Cortex of kidney (tissue), 1 donor: ENCODE measurements at places on chromosomes 6 and 20.

DNA sequence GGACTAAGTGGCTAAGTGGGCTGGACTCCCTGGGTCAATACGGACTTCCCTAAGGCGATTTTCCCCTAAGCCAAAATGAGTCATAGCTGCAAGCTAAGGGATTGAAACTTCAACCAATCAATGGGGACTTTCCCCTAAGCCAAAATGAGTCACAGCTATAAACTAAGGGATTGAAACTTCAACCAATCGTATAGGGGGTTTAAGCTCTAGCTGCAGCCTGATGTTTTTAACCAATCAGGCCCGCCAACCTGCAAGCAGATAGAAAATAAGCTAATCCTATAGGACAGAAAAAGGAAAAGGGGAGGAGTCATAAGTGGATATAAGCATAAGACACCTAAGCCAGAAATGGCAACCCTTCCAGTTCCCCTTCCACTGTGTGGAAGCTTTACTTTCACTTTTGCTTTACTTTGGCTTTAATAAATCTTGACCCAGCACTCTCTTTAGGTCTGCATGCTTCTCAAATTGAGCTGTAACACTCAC lies 655.0 kb upstream of the HS3ST5 start:
- no peak for DNase-seq

- no peak for DNase-seq
Measured at GRCh38 chr20:15491575-15491974, 1081.7 kb downstream of the KIF16B start.

DNA sequence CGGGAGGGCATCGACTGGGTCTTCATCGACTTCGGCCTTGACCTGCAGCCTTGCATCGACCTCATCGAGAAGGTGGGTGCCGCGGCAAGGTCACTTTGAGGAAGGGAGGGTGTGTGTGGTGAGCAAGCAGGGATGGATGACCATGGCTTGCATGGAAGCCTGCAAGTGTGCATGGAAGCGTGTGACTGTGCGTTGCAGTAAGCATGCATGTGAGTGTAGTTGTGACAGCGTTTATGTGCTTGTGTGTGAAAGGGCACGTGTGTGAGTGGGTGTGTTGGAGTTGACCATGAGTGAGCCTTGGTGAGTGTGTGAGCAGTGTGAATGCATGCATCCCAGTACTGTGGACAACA lies 32.5 kb downstream of the MYH7B start:
- no peak for DNase-seq

GRCh38 chr6:31877651-31878161 lies 1.1 kb downstream of the SLC44A4 start:
- DNase-seq: no peak

DNA sequence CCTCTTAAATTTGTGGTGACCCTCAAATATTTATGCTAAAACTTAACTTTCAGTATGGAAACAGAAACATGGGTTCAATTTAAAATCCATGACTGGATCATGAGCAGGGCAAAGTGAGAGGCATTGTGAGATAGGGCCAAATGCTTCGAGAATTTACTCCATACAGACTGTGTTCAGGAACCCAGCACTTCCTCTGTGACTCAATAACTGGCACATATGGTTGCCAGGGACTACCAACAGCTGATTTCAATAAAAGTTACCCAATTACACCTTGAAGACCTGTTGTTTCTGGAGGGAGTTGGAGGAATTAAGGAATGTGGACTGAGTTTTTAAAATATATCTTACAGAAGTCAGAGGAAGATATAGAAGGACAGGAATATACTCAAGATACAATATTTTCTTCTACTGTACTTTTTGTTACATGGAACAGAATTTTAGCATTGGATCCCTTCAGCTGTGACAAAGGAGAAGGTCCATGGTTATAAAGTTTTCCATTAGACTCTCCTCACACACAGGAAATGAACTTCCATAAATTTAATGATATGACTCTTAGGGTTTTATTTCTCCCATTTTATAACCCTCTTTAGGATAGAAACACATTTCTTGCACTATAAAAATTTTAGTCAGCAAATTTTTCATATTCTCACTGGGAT lies 258.5 kb downstream of the KHDC1L start:
- DNase-seq: no peak

DNA sequence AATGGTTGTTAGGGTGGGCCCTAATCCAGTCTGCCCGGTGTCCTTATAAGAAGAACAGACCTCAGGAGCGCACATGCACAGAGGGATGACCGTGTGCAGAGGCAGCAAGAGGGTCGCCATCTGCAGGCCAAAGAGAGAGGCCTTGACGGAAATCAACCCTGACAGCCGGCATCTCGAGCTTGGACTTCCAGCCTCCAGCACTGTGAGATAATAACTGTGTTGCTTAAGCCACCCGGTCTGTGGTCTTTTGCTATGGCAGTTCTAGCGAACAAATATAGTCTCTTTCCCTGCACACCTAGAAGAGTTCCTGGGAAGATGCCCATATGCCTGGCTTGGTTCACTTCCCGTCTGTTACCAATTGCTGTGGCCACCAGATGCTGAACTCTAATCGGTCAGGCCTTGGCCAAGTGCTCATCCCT lies 35.3 kb upstream of the PTGIS start:
- no peak for DNase-seq

- DNase-seq: no peak
Measured at GRCh38 chr20:43508106-43508505, 609 bp downstream of the L3MBTL1 start.

DNA sequence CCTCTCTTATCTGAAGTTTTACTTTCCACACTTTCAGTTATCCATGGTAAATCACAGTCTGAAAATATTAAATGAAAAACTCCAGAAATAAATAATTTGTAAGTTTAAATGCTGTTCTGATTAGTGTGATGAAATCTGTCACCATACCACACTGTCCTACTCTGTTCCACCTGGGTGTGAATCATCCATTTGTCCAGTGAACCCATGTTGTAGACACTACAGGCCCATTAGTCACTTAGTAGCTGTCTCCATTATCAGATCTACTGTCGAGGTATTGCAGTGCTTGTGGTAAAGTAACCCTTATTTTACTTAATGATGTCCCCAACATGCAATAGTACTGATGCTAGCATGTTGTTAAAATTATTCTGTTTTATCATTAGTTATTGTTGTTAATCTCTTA lies 29.2 kb upstream of the MMS22L start:
- no peak for DNase-seq

DNA sequence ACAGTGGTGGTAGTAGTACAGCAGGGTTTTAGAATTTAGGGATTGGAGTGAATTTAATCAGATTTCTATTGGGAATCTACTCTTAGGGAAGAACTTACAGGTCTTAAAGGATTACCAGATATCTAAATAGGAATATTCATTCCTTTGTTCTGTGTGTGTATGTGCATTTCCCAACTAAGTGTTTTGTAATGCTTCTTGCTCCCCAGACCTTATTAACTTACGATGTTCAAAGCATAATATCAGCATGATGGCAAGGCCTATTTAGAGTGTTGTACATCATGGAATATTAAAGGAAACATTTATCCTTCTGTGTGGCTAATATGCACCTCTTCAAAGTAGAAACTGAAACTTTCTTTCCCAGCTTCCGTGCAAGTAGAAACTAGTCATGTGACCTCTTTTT lies 133.9 kb downstream of the EPM2A start:
- DNase-seq: no peak

DNA sequence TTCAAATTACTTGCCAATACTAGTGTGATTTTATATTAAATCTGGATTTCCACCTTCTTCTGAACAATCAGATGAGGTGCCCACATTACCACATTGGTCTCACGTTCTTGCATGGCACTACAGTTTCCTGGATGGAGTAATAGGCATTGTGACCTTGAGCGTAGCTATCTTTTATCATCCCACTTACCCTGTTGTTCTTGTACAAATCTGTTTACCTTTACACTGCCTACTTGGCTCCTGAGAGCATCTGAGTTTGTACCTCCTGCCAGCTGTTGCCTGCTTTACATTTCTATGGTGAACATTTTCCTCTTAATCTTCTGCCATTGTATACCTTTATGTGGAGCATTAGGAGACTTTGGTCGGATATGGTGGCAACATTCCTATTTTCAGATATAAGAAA lies 90.7 kb downstream of the AKAP7 start:
- DNase-seq: no peak

DNA sequence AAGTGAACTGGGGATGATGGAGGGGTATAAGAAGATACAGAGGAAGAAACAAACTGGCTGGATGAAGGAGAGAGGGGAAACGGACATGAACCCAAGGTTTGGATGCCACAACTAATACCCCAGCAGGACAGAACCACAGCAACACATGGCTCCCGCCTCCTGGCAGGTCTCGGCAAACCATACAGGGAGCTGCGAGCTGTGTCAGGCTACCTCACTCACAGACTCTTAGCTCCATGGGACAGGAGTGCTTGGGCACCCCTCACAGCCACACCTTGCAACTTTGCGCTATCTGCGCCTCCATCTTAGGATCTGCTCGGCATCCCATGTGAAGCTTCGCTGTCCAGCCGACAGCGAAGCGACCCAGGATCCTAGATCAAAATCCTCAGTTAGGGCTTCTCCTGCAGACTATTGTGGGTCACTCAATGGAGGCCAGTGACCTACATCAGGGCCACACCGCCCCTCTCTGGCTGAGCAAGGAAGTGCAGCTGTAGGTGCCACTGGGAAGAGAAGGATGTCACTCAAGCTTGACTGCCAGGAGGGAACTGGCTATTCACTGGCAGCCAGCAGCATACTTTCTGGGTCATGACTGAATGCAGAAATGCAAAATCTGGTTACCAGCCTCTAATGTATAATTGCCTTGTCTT lies 174.4 kb upstream of the RIN2 start:
- DNase-seq: no peak

DNA sequence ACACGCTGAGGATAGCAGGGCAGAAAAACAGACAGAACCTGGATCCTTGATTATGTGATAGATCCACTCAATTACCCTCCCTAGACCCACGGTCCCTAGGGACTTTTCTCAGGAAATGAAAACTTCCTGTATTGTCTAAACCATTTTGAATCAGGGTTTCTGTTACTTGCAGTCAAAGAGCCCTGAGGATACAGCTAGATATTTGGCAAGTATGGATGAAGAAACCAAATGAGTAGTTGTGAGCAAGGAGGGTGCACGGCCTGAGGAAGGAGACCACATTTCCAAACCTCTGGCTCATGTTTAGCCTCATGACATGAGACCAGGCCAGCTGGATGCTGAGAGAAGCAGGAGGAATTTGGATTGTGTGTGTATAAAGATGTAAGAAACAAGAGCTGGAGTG lies 91.6 kb downstream of the MRPL14 start:
- DNase-seq: no peak

DNA sequence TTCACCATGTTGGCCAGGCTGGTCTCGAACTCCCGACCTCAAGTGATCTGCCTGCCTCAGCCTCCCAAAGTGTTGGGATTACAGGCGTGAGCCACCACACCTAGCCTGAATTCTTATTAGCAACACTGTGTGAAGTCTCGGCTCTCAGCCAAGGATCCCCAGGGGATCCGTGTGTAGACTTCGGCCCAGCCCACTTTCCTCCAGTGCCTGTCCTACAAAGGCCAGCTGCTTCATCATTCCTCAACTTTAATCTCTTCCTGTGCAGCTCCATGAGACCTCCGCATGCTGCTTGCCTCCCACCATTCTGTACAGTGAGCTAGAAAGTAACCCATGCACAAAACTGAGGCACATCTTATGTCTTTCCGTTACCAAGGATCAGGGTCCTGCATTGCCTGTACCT lies 71.8 kb downstream of the SAMD3 start:
- DNase-seq: no peak

DNA sequence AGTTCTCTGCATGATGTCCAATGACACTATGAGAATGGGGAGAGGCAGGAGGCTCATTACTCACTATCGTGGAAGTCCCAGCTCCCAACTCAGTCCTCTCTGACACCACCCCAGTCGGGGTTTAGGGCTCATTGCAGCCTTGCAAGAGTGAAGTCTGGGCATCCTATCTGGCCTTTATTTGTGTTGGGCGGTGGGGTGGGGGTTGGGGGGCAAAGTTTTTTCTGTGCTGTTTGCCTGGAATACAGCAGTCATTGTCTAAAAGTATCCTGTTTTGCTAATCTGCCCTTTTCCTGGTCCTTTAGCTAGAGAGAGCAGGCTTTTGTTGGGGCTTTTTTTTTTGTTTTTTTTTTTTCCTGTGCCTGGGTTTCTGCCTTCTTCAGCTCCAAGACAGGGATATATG lies 174.2 kb downstream of the MYLK4 start:
- no peak for DNase-seq

GRCh38 chr6:131967948-131968347 lies 16.8 kb upstream of the CCN2 start:
- no peak for DNase-seq

- DNase-seq: no peak
Measured at GRCh38 chr20:14830899-14831298, 493.5 kb upstream of the FLRT3 start.

GRCh38 chr20:38748861-38749149 lies 545 bp downstream of the ACTR5 start:
- DNase-seq: no peak

- DNase-seq: no peak
Measured at GRCh38 chr6:170046791-170047626, 243.9 kb downstream of the DLL1 start.

DNA sequence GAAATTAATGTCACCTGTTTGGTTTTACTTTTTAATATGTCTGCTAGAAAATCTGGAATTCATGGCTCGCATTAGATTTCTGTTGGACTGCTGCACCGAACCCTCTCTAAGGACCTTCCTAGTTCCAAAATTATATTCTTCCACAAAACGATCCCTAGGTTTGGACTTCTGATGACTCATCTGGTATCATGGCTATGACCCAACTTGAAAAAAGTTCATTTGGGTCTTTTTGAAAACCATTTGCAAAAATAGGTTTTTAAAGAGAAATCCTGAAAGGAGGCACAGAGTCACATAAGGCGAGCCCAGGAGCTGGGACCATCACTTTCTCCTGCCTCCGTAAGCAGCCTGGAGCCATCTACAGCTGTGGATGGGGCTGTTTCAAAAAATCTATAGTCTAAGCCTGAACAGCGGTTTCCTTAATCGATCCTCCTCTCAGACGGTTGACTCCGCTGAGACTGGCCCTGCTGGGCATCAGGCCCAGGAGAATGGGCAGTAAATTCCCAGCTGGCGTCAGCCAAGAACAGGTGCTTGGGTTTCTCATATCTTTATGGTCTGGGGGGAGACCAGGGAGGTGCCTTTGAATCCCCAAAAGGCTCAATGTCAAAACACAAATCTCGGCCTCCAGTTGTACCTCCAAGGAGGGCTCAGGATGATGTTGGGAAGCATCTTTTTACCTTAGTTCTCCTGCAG lies 44.6 kb downstream of the SLC24A3 start:
- DNase-seq: no peak

DNA sequence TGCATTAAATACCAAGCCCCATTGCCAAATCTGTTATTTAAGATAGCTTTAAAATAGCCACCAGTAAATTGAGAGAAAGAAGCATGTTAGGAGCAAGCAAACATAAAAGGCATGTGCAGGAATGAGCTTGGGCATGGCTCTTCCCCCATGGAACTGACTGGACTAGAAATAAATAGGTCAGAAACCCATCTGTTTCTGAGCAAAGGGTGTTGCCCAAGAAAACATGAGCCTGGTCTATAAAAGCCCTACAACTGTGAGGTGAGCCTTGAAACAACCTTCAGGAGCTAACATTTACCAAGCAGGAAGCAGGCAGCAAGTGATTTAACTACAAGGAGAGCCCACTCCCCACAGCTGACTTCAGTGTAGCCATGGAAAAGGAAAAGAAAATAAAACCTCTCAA lies 126.3 kb downstream of the C6orf118 start:
- no peak for DNase-seq
